Stimulated activated CD8-positive, alpha-beta memory T cell treated with anti-CD3 and anti-CD28 coated beads, Interleukin-4, amount 100 ng/mL, for 1 hour (primary cell): ENCODE measurements at places on chromosomes 5 and 9.

DNA sequence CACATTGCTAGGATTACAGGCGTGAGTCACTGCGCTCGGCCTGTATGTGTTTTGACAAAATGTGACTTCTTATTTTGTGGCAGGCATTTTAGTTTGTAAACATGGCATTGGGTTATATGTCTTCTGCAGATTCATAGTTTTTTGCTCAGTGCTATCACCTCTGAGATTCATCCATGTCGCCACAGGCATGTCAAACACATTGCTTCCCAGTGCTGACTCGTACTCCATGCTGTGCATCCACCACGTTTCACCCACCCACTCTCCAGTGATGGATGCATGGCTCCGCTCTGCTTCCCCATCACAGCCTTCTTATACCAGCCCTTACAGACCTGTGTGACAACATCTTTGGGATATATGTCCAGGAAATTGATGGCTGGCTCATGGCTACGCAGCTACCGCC is 158.8 kb downstream of the GAS1 start:
- no peak for DNase-seq

- DNase-seq: no peak
Observed at GRCh38 chr5:155307229-155307628, 293.7 kb downstream of the KIF4B start.

DNA sequence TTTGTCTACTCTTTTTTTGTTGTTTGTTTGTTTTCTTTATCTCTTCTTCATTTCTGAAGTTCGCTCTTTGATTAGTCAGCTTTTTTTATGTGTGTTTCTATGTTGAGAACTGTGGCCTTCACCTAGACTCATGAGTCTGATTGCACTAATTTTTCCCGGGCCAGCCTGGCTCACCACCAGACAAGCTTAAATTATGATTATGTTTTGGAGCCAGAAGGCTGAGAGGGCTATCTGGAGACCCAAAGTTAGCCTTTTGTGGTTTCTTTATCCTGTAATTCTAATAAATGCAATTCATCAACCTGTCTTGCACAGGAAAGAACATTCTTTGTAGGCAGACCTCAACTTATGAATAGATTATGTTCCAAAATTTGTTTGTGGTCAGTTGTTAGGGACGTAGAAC is 20.8 kb upstream of the ACTBL2 start:
- no peak for DNase-seq

DNA sequence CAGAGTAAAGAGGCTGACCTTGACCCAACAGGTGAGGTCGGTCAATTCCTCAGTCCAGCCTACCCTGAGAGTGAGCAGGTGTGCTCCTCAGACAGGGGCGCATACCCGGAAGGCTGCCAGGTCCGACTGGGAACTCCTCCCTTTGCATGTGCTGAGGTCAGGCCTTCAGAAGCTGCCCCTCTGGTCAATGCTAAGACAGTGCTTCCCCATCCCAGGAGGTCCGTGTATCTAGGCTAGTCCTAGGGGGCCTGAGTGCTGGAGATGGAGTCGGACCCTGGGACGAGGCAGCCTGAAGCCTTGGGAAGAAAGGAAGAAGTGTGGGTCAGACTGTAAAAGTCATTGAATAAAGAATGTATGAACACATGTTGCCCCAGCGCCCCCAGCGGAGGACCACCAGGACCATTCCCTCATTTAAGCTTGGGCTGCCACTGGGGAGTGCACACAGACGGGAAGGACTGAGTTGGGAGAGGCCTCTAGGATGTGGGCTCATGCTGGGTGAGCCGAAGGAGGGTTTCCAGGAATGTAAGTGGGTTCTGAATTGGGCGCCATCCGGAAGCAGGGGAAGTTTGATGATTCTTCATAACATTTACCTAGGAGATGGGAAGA is 41.0 kb upstream of the GFPT2 start:
- DNase-seq: no peak

DNA sequence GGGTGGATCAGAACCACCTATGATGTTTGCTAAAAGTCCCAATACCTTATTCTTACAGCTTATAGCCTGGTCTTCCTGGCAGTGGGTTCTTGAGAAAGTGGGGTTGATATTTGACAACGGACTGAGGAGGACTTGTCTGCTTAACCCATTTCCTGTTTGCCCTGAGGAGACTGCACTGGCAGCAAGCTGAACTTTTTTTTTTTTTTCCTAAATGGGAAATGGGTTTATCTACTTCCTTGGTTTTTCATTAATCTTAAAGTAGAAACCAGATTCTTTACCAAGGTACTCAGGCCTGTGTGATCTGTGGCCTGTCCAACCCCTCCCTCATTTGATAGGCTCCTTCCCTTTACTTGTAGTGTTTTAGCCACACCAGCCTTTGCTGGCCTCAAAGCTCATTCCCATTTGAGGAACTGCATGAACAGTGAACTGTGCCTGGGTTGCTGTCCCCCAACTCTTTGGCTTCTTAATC is 47.1 kb downstream of the C9orf57 start:
- DNase-seq: no peak

DNA sequence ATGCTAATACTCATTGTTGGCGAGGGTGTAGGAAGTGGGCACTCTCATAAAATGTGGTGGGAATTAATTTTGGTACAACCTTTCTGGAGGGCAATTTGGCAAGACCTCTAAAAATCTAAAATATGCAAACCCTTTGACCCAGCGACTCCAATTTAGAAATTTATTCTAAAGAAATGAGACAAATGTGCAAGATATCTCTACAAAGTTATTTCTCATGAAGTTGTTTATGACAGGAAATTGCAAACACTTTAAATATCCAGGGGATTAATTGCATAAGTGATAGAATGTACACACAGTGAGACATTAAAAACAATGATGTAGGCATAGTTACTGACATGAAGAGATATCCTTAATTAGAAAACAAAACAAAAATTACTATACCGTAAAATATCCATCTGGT is 246.3 kb upstream of the MAP3K1 start:
- DNase-seq: no peak

DNA sequence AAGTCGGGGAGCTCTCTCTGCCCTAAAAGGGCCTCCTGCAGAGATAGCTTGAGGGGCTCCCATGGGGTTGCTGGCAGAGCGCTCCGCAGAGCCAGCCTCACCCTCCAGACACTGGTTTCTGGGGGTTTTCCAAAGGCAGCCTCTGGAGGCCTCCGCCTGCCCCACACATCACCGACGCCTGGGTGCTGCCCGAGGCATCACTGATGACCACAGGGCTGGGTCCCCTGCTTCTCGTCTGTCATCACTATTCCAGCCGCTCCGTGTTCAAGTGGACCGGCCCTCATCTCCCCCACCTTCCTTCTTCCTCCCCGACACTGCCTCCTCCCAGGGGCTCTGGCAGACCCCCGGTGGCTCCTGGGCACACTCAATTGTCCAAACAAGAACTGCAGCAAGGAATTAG is 64.1 kb upstream of the IRX4 start:
- DNase-seq: no peak

- DNase-seq: no peak
Observed at GRCh38 chr9:81116340-81117137, 572.8 kb downstream of the TLE1 start.
